Cerebellar nuclear complex (tissue), 1 donor: ENCODE measurements at places on chromosomes 1 and 21.

DNA sequence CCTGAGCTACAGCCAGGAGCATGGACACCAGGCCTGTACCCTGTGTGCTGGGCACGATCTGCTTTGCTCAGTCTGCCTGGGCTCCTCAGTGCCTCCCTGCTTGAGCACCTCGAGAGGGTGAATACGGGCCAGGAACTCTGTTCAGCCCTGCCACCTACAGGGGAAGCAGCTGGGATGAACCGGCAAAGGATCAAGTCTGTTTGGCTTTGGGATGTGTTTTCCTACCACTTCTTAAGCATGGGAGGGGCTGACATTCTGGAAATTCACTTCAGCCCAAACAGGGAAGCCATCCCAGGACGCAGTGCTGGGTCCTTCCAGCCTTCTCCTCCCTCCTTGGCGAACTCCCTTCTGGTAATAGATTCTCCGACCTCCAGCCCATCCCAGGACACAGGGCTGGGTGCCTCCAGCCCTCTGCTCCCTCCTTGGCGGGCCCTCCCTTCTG lies 55.8 kb upstream of the SELENON start:
- peak; percentile 31 for DNase-seq

DNA sequence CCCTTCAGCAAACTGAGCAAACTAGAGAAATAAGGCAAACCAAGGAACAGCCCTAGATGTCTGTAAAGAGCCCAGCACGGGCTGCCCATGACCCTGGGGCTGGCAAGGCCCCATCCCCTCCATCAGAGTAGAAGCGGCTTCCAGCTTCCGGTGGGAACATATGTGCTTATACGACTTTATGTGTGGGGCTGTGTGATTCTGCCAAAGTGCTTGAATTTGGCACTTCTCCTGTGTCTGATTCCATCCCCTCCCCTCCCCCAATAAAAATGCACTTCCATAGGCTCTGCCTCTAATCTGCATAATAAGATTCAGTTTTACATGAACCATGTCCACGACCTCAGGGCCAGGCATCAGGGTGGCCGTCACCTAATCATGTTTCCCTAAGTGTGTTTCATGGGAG lies 236.6 kb downstream of the DSCAM start:
- DNase-seq = no peak

DNA sequence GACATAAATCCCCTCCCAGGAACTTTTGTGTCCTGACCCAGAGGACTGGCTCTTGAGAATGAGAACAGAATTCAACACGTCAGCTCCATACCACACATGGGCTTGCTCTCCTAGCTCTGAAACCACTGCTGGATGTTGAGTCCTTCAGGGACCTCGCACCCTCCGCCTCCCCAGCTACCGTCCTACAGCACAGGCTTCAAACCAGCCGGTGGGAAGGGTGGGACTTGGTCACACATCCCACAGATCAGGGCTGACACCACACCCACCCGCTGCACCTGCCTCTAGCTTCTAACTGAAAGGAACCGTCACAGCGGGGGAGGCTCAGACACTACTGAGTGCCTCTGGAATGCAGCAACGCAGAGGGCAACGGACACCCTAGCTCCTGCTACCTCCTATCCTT lies 24.0 kb downstream of the MRAP start:
- DNase-seq = no peak

DNA sequence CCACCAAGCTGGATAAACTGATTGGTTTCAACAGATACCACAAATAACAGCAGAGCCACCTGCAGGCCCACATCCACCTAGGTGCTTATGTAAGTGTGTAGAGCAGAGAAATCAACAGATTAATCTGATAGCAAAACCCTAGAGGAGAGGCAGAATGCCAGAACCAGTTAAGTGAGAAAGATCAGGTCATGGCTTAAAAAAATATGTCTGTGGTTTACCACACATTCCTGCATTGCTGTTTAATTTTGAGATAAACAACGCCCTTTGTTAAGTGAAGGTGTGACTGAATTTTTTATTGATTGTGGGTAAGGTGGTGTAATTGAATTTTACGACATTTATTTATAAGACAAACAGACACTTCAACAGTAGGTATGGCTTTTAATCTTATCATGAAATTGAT lies 21.2 kb downstream of the CRNN start:
- DNase-seq = no peak

DNA sequence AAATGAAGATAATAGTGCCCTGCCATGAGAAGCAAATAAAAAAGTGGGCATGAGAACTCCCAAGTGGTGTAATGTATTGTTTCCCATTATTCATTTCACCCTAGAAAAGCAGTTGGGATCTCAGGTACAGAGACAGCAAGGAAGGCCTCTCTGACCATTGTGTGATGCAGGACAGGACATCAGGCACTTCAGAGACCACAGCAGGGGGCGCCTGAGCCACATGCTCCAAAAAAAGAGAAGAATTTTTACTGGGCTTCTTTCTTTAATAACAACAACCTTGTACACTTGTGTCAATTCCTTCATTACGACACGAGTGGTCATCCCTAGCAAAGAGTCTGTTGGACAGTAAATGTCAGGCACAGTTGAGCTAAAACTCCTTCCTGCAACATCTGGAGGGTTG lies 533.3 kb downstream of the OMA1 start:
- no peak for DNase-seq

GRCh38 chr1:56452027-56453011 lies 127.0 kb downstream of the PLPP3 start:
- DNase-seq = no peak
